Activated naive CD8-positive, alpha-beta T cell treated with anti-CD3 and anti-CD28 coated beads, Interleukin-2, amount 50 U/mL, for 16 hours (primary cell): ENCODE measurements at places on chromosomes 5 and 9.

DNA sequence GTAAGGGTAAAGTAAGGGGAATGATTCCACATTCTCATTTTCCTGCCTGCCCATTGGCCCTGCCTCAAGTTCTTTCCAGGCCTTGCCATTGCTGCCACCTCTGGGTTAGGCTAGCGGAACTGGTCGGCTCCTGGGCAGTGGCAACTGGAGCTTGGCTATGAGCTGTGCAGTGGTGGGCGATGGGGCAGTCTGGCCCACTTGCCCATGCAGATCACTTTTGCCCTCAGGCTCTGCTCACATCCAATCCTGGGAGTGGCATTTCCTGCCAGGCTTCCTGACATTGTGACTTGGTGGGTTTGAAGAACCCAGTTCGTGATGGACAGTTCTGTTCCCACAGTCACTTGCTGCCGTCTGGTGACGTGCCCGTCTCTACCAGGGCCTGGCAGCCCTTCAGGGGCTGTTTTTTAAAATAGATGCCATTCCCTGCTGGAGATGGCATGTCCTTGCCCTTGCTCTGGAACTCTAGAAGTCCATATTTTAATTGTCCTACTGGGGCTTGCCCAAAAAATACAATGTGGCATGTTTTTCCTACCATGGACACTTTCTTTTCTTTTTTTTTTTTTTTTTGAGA lies 86.1 kb downstream of the FGF18 start:
- no peak for DNase-seq

DNA sequence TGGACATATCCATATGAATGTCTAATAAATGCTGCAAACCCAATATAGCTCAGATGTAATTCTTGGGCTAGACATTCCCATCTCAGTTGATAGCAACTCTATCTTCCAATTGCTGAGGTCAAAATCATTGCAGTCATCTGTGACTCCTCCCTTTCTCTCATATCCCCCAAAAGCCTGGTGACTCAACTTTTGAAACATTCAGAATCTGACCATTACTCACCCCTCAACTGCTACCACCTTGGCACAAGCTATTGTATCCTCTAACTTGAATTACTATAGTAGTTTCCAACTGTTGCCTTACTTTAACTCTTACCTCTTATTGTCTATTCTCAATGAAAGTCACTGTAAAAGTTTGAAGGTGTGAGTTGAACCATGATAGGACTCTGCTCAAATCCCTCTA lies 600.1 kb upstream of the RGMB start:
- DNase-seq: no peak

DNA sequence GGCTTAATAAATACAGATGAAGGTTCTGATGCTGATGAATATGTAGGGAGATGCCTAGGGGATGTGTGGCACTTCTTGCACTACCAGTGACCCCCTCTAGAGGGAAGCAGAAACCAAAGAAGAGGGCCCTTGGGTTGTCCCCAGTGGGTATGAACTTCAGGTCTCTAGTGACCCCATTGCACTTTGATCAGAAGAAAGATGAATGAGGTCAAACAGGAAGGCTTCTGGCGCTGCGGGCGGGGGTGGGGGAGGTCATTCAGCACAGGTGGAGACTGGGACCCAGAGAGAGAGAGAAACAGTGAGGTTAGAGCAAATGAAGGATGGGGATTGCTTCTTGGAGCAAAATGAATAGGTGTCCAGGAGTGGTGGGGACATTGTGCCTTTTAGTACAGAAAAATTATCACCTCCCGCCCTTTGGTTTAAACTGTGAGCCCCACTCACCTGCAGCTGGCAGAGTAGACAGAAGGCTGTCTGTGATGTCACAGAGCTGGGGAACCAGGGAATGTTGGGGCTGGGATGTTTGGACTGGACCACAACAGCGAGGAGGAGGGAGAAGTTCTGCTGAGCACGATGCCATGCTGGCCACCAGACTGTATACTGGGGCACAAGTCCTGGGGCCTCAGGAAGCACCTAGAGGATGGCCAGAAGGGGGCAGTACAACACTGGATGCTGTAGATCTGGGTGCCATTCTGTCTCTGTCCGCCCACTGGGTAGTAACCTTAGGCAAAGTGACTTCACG lies at the start of gene TEX48:
TSS of gene TEX48 (minus strand) at position 599 of the 739 bp plus-strand sequence. CDS start 10,469 bp downstream, outside the sequence.
- peak; percentile 62 for DNase-seq

DNA sequence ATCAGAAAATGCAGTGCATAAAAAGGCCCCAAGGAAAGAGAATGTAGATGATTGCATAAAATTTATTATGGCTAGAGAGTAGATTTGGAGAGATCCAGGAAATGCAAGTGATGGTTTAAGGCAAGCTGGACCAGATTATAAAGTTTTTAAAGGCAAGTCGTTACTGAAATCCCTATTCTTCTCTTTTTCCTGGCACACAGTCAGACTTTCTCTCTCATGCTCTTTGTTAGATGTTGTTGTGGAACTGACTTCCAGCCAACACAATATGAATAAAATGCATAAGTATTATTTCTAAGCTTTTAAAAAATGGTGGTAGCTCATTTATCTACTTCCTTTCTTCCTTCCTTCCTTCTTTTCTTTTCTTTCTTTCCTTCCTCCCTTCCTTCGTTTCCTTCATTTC lies 1085.4 kb upstream of the CDH6 start:
- no peak for DNase-seq

DNA sequence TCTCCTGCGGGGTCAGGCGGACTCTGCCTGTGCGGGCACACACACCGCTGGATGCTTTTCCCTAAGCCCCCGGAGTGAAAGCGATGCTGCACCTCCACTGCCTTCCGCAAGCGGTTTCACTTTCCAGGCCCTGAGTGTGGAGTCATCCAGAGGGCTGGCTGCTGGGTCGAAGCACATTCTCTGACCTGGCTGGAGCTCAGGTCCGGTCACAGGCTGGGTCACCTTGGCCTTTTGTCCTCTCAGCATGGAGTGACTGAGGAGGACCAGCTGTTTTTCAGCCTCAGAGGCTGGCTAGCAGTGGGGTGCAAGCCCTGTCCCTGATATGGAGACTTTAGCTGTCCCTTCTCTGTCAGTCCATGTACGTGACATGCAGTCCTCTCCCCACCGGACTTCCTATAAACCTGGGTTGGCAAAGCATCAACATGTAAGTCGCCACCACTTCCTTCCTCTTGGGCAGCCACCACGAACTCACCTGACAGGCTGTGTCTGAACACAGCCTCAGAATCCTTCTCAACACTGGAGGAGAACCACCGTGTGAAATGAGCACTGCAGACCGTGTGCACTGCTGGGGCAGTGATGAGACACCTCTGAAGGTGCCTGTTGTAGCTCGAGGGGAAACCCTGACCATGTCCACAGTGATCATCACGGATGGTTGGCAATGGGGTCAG lies 51.3 kb downstream of the GADD45G start:
- no peak for DNase-seq

- DNase-seq: no peak
Measured at GRCh38 chr9:74366111-74366510, 131.0 kb upstream of the RORB start.

- DNase-seq: no peak
Measured at GRCh38 chr9:21316860-21317259, 11.7 kb upstream of the IFNA5 start.

- no peak for DNase-seq
Measured at GRCh38 chr9:93911801-93912554, 43.2 kb downstream of the BARX1 start.

DNA sequence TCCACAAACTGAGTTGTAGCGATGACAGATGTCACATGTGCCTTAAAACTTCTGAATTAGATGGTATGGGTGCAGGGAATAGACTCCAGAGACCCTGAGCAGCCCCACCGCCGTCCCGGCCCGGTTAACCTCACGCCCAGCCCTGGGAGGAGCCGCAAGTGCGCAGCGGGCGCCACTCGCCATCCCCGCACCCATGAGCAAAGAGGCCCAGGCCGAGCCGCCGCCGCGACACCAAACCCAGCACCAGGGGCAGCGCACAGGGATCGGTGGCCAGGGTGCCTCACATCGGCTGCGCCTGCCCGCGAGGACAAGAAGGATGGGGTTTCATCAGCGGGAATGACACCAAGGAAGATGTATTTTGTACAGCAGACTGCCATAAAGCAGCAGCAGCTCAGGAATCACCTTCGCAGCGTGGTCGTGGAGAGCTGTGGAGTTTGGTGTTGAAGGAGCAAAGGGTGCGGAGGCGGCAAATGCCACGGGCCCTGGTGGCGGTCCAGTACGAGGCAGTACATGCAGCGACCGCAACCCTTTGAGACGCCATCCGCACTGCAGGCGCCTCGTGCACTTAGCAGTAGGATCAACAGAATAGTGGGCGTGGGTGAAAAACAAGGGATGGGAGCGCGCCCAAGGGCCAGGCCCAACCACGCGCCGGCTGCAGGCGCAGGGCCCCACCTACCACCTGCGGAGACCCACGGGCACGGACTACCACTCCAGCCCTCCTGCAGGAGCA lies 89.7 kb downstream of the ZNF366 start:
- DNase-seq: no peak

GRCh38 chr9:109499093-109499630 lies 1.1 kb upstream of the PTPN3 start:
- DNase-seq: no peak

GRCh38 chr5:56632199-56632598 lies 183.2 kb upstream of the MAP3K1 start:
- no peak for DNase-seq

DNA sequence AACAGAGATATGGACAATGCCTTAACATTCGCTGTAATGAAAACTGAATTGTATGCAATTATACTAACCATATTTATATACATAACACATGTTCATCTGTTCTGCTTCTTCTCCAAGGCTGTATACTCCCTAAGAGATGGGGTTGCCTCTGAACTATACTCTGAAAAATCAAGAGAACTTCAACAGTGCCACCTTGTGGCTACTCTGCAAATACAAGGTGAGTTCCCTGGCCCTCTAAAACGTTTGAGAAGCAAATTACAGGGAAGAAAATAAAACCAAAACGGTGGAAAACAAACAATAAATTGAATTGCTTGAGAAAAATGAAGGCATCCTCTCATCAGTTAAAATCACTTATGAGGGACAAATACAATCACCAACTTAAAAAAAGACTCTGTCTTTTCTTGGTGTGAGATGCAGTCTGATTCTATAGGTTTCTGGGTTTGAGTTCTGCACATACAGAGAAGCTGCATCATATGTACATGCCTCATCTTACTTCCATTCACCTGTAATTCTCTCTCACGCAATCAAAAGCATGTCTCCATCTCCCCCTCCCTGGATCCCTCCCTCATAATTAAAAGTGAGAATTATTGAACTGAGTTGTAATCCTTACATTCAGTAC lies 98.6 kb downstream of the FBXW11 start:
- DNase-seq: no peak

DNA sequence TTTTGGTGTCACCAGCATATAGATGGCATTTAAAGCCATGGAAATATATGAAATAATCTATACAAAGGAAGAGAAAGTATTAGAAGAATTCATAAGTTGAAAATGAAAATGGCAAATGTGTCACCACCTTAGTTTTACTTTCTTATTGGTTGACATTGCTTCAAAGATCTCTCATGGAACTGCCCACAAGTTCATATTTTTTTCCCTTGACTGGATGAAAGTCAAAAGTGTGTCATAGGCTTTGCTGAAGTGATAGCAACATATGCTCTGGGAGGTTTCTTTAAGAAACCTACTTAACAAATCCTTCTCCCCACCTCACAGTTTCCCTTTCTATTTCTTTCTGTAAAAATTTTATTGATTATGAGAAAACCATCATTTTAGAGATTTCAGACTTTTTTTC lies 127.2 kb downstream of the VPS13A start:
- no peak for DNase-seq

- no peak for DNase-seq
Measured at GRCh38 chr9:28976684-28977083, 1403.4 kb upstream of the C9orf72 start.

GRCh38 chr9:3664044-3664443 lies 138.2 kb upstream of the RFX3 start:
- DNase-seq: no peak

DNA sequence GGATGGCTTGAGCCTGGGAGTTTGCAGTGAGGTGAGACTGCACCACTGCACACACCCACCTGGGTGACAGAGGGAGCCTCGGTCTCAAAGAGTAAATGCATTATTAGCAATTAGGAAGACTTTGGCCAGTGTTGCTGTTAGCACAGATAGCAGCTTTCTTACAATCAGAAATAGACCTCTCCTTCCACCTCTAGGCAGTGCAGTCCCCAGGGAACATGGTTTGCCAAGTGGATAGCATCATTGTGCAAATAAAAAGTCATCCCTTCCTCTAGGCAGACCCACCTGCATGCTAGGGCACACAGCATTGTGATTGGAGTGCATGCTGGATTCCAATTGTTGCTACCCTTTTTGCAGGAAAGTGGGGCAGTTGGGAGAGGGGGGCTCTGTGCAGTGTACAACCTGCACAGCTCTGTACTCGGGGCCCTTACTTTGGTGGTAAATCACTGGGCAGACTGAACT lies 77.9 kb upstream of the KLF9 start:
- no peak for DNase-seq

- DNase-seq: no peak
Measured at GRCh38 chr9:27368316-27368985, 71.5 kb upstream of the EQTN start.

GRCh38 chr5:164052536-164053093 lies 547.2 kb downstream of the MAT2B start:
- no peak for DNase-seq

- no peak for DNase-seq
Measured at GRCh38 chr9:87844506-87844905, 38.2 kb upstream of the SPATA31E1 start.

DNA sequence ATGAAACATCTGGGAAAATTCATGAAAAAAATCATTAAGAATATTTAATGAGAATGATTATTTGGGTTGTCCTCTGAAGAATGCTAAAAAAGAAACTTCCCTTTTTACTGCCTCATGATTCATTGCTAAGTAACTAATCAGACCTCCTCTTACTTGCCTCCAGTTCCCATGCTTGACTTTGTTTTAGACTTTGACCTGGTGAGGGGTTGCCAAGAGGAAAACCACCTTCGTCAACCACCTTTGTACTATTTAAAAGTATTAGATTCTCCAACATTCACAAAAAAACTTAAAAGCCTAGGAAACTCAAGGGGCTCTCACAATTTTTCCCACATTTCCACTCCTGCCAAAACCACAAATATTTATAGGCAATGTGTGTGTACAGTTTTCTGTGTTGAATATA lies 115.2 kb upstream of the ST8SIA4 start:
- no peak for DNase-seq

- no peak for DNase-seq
Measured at GRCh38 chr5:167903659-167904058, 387.8 kb upstream of the WWC1 start.

DNA sequence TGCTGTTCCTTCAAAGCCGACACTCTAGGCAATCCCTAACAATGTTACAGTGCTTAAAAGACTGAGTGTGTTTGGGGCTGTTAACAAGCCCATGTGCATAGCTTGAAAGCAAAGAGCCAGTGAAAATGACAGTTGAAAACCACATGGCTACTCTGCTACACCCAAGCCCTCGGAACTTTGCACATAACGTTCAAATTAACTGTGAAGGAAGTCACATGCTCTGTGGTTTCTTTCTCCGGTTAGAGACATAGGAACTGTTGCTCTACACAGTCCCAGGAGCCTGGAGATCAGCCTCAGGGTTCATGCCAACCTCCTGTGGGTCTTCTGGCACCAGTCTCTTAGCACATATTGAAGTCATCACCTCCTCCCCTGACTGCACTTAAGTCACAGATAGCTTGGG lies 51.1 kb downstream of the C9orf152 start:
- no peak for DNase-seq

GRCh38 chr5:10655161-10655971 lies 91.5 kb downstream of the ANKRD33B start:
- DNase-seq: no peak
